ENCODE measurements at places on chromosomes 7 and 10. TPM values are rescaled to one million over a fixed set of nuclear protein-coding genes. Genes with fewer than 3 reads are reported as not detected.

Gene IGF2BP3
- not detected for total RNA-seq

DNA sequence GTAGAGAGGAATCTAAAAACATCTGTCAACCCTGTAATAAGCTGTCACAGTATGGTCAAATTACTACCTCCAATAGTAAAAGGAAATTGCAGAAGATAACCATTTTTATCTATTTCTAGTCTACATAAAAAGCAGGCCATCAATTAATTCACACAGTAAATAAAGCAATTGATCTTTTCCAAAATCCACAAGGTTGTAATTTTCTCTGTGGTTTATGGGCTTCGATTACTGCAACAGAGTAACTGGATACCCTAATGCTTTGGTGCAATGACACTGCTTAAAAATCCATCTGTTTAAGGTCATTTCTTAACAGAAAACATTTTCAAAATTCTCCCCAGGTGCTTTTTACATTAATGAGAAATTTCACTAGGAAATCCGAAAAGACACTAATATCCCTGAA is 23.9 kb downstream of the ESYT2 start:
- H3K4me3 ChIP-seq: no peak overlapping the region
- no peak for DNase-seq
- H3K27me3 ChIP-seq: no peaks in the 10 kb centered on the region
- H3K4me1 ChIP-seq: peaks cover 61% of the 10 kb centered on the region
- peaks cover 15% of the 10 kb centered on the region for H3K36me3 ChIP-seq
- H3K27ac ChIP-seq: no peak overlapping the region

- no peak overlapping the region for H3K4me3 ChIP-seq
- no peaks in the 10 kb centered on the region for H3K4me1 ChIP-seq
- DNase-seq: no peak
Measured at GRCh38 chr10:116752969-116753665, 10.8 kb upstream of the HSPA12A start.

GRCh38 chr7:17584822-17585221 is 286.4 kb downstream of the AHR start:
- H3K27me3 ChIP-seq: no peaks in the 10 kb centered on the region
- no peaks in the 10 kb centered on the region for H3K4me1 ChIP-seq
- no peak for DNase-seq
- no peak overlapping the region for H3K4me3 ChIP-seq
- H3K27ac ChIP-seq: no peak overlapping the region
- H3K36me3 ChIP-seq: no peaks in the 10 kb centered on the region

DNA sequence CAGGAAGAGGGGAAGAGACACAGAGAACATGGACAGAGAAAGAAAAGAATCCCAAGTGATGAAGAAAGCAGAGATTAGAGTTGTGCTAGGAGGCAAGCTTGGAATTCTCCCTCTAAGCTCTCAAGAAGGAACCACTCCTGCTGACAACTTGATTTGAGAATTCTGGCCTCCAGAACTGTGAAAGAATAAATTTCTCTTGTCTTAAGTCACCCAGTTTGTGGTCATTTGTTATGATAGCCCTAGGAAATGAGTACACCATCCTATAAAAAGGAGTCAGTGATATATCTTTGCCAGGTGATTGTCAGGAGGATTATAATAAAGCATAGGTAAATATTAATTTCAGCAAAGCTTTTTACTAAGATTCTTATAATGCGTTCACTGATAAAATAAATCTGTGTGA is 82.7 kb upstream of the TFEC start:
- H3K4me3 ChIP-seq: no peak overlapping the region
- no peak overlapping the region for H3K27ac ChIP-seq
- H3K4me1 ChIP-seq: no peaks in the 10 kb centered on the region
- no peaks in the 10 kb centered on the region for H3K36me3 ChIP-seq
- no peak for DNase-seq

- no peaks in the 10 kb centered on the region for H3K36me3 ChIP-seq
- H3K4me1 ChIP-seq: no peaks in the 10 kb centered on the region
- no peak overlapping the region for H3K4me3 ChIP-seq
Measured at GRCh38 chr10:24814568-24815313, 91.1 kb upstream of the ARHGAP21 start.

Gene ICA1
- total RNA-seq: 1.2 TPM

Gene CYP17A1
- total RNA-seq: not detected

GRCh38 chr10:131272897-131273451 is 38.5 kb downstream of the TCERG1L start:
- H3K27ac ChIP-seq: no peak overlapping the region
- H3K4me3 ChIP-seq: no peak overlapping the region
- H3K27me3 ChIP-seq: no peaks in the 10 kb centered on the region
- no peaks in the 10 kb centered on the region for H3K4me1 ChIP-seq

DNA sequence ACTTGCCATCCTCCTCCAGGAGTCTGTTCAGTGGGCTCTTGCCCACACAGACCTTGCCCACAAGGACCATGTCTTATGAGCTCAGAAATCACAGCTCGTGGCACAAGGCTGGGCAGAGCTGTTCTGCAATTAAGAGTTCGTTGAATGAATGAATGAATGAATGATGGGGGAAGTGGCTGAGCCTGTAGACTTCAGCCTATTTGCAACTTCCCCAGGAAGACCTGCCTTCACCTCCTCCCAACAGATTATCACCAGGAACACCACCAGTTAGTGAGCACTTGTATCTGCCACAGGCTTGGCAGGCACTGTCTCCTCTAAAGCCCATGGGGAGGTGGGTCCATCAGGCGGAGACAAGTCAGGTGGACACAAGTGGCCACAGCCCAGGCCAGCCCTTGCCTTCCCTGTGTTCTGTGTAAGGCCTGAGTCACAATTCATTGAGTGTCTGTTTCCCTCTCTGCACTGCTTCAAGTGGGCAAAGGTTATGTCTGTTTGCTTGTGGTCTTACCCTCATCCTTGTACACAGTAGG is 1.8 kb upstream of the FGF8 start:
- H3K4me3 ChIP-seq: no peak overlapping the region
- no peak overlapping the region for H3K27ac ChIP-seq
- H3K4me1 ChIP-seq: peaks cover 60% of the 10 kb centered on the region
- no peaks in the 10 kb centered on the region for H3K36me3 ChIP-seq
